ENCODE measurements at places on chromosomes 7 and 10.

DNA sequence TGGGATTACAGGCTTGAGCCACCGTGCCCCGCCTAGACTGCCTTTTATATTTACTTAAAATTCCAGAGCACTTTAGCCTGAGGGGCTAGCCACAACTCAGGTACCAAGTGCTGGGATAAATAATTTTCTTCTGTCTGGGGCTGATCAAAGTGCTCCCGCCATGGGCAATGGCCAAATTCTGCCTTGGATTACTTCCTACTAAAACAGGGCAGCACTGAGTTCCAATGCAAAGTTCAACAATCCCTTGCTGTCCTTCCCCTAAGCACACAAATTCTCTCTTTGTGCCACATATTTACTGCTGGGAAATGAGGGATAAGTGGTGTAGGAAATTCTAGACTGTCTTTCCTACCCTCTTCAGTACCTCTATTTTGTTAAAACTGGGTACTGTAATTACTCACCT is 34.4 kb upstream of the ZNF92 start:
- DNase-seq: no peak

- DNase-seq: no peak
These were observed 4.3 kb upstream of the NEUROG3 start for GRCh38 chr10:69577268-69578232.

DNA sequence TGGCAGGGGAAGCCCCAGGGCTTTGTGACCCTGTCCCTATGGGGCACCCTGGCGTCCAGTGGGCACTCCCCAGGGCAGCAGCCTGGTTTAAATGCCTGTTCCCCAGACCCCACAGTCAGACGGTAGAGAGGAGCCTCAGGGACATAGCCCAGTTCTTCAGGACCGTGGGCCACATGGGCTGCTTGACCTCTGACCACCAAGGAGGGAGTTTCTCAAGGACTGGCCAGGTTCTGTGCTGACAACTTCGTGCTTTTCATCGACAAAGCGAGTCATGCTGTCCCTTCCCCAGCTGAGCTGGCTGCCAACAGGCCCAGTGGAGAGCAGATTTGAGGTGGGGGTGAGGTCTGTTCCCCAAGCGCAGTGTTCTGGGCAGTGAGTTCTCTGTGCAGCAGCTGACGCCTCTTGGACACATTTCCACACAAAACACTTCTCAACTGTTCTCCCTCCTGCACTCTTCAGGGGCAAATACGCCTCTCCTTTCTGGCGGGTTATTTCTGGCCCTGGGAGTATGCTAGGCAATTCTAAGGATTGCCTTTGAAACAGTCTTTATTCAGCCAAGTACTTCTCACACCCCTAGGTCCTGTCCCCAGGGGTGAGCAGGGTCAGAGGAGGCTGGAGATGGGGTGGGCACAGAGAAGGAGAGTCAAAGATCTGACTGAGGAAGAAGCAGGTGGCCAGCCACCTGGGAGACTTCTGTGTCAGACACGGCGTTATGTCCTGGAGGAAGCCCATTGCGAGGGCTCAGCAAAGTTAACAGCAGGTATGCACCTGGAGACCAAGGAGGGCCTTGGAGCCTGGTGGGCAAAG is 57.3 kb upstream of the CAMK2B start:
- no peak for DNase-seq

GRCh38 chr7:69078997-69079769 is 519.1 kb upstream of the AUTS2 start:
- no peak for DNase-seq

DNA sequence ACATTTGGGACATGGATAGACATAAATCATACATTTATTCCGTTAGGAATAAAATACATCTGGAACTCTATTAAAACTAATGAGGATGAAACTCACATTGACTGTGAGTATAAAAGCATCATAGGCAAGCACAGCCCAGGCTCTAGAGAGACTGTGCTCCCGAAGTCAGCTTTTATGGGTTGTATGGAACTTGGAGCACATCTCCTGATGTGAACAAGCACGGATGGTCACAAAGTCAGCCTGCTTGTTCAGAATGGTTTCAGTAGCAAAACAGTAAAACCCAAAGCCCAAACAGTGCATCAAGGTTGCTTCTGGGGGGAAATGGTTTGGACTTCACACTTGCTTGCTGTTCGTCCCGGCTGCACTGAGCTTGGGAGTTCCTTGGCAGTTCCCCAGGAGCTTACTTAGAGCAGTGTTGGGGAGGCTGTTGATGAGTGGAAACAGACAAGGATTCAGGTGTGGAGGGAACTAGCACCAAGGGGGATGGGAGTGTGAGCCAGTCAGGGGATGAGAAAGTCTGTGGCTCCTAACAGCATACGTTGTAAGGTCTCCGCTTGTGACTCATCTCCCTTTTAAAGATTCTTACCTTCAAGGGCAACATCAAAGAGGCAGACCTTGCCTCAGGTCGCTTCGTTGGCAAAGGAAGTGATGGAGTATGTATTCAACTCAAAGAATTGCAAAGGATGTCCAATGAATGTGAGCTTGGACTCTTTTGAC is 19.7 kb upstream of the ITGA8 start:
- DNase-seq: no peak

- no peak for DNase-seq
These were observed 116.7 kb downstream of the REEP3 start for GRCh38 chr10:63637901-63638327.

DNA sequence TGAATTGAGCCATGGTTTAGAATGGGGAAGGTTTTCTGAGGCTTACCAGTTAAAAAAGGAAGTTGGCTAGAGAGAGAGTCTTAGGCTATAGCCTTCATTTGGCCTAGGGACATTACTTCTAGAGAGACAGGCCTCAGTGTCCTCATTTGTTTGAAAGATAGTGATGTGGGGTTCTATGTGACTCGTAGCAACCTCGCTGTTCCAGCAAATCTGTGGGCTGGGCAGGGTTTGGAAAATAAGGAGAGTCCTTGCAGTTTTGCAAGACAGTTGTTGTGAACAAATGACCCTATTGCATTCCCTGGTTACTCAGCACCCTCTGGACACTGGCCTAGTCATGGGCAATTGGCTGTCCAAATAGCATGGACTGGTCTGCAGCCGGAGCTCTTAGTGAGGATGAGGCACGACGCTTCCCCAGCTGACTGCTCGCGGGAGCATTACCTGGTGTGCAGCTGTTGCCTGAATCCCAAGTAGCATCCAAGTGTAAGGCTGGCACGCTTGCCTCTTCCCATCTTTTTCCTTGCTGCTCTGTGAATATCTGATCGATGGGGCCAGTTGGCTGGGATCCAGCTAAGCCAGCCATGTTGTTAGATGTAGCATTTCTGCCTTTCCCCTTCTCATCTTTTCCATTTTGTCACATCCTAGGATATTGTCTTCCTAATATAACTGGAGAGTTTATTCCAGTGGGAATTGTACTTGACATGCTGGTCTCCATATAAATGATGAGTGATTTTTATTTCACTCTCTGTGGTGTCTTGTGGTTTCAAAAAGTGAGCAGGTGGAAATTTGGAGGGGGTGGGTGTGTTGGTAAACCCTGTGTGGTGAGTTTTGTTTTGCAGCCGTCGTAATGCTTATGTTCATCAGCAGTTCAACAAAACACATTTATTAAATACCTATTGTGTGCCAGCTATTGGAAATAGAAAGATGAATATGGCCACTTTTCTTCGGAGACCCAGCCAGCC is 99.8 kb downstream of the SND1 start:
- DNase-seq: peak; percentile 59

- no peak for DNase-seq
These were observed 299.6 kb upstream of the NFE2L3 start for GRCh38 chr7:25852211-25852938.
